ENCODE measurements at places on chromosomes 1 and 21. TPM values are rescaled to one million over a fixed set of nuclear protein-coding genes. Genes with fewer than 3 reads are reported as not detected.

DNA sequence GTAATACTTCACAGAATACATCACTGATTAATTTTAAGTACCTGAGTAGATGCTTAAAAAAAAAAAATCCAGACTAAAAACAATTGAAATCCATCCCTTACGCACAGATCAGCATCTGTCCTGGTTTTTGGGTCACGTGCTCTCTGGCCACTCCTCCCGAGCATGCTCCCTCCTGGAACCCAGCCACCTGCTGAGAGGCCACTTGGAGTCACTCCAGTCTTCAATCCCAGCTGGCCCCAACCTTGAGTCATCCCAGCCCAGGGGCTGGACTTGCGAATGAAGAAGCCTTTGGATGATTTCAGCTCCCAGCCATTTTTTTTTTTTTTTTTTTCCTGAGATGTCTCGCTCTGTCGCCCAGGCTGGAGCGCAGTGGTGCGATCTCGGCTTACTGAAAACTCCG is 8.9 kb downstream of the MAP1LC3C start:
- peak; percentile 8 for DNase-seq

The FAM151A gene
- total RNA-seq = not detected

GRCh38 chr1:8764293-8764937 is 53.0 kb downstream of the RERE start:
- no peak for DNase-seq

The ADGRB2 gene
- total RNA-seq = 1.5 TPM

The TEX50 gene
- total RNA-seq = not detected

- DNase-seq = no peak
Measured at GRCh38 chr1:192949783-192950182, 109.4 kb downstream of the UCHL5 start.

- DNase-seq = no peak
Measured at GRCh38 chr1:161218301-161219077, 3.4 kb downstream of the FCER1G start.

GRCh38 chr1:158931055-158931737 is at the start of gene PYHIN1:
Gene PYHIN1, plus strand, starts transcription at chr1:158931552. Its CDS starts 5,359 bp downstream, at chr1:158936911.
- DNase-seq = no peak

DNA sequence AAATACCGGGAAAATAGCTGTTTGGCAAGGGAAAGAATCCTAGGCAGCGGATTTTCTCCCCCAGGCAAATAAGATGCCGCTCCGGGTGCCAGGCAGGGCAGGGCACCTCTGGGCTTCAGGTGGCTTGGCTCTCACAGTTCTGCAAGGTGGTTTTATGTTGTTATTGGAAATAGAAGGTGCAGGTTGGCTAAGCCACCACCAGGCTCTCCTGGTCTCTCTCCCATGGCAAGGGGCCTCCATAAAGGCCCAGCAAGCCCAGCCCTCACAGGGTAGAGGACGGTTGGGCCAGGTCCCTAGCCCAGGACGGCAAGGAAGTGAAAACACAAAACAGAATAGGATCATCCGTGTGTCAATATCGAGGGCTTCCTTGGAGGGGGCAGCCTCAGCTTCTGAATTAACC is 37.6 kb upstream of the GPR153 start:
- DNase-seq = no peak

The LHX8 gene
- total RNA-seq = not detected
